HCT116 (cell line): ENCODE measurements at places on chromosomes 7 and 10. TPM values are rescaled to one million over a fixed set of nuclear protein-coding genes. Genes with fewer than 3 reads are reported as not detected.

GRCh38 chr7:104327534-104327933 lies 869 bp upstream of the LHFPL3 start:
- H3K27me3 ChIP-seq = peaks cover 35% of the 10 kb centered on the region; the same call in 1 of the 2 replicates
- H3K4me1 ChIP-seq = no peaks in the 10 kb centered on the region
- no peaks in the 10 kb centered on the region for H3K36me3 ChIP-seq

CFAP46 gene
- total RNA-seq = 1.4 TPM

DNA sequence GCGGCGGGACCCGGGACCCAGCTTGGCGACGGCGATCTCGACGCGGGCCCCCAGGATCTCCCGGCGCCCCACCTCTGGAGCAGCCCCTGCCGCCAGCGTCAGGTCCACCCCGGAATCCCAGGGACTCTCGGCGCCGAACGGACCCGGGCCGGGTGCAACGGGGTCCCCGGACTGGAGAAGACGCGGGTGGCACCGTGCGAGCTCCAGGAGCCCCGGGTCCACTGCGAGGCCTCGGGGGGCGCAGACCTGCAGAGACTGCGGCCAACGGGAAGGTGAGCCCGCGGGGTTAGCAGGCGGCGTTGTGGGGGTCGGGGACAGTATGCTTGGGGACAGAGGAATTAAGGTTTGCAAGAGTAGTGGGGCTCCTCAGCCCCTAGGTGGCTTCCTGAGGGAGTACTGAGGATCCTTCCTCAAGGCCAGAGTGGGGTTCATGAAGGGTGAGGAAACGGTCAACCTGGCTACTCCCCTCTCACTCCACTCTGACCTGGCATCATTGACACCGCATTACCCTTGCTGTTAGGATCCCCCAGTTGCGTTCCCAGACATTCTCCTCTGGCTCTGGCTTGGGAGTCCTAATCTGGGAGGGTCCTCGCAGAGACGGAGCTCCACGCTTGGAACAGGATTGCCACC lies 353 bp downstream of the EPHB6 start:
- no peaks in the 10 kb centered on the region for H3K36me3 ChIP-seq
- H3K4me1 ChIP-seq = peaks cover 21% of the 10 kb centered on the region
- H3K27ac ChIP-seq = no peak overlapping the region; the same call in 1 of the 2 replicates
- H3K4me3 ChIP-seq = peak overlapping the region; percentile 76
- H3K27me3 ChIP-seq = no peaks in the 10 kb centered on the region

SYPL1 gene
- total RNA-seq = 78.0 TPM

DNA sequence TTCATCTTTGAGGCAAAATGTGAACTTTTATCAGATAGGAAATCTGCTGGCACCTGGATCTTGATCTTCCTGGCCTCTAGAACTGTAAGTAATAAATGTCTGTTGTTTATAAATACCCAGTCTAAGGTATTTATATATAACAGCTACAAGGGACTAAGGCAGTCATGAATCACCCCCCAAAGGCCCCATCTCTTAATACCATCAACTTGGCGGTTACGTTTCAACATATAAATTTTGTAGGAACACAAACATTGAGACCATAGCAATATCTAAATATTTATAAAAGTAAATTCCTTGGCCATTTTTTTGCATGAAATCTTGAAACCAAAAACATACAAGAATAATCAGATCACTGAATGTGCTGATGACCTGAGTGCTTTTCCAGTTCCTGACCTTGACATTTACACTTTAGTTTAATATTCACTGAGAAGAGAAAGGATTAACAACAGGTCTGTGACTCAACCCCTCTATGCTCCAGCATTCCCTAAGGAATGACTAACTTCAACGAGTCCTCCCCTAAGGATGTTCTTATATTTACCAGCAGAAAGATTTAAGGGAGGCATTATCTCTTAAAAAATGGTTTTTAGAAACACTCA lies 1438.5 kb upstream of the CELF2 start:
- H3K27ac ChIP-seq = no peak overlapping the region
- H3K4me1 ChIP-seq = no peaks in the 10 kb centered on the region
- H3K4me3 ChIP-seq = no peak overlapping the region
- H3K27me3 ChIP-seq = no peaks in the 10 kb centered on the region
- no peak for DNase-seq

UNCX gene
- total RNA-seq = not detected

DNA sequence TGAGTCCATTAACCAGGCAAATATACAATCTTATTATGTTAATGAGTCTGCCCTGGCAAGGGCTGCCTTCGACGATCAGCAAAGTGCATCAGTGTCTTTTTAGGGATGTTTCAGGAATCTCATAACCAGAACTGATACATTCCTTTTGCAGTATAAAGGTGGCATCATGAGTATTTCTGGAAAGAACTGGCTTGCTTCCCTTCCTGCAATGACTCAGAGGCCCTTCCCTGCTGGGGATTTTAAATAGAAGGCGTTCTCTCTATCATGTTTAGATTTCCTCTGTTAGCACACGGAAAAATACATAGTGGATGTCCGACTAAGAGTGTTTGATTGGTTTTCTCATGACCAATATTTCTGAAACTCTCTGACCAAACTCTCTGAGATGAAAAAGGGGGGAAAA lies 1.8 kb downstream of the NPS start:
- H3K27ac ChIP-seq = no peak overlapping the region
- no peak for DNase-seq
- no peaks in the 10 kb centered on the region for H3K36me3 ChIP-seq
- H3K4me1 ChIP-seq = no peaks in the 10 kb centered on the region

DNA sequence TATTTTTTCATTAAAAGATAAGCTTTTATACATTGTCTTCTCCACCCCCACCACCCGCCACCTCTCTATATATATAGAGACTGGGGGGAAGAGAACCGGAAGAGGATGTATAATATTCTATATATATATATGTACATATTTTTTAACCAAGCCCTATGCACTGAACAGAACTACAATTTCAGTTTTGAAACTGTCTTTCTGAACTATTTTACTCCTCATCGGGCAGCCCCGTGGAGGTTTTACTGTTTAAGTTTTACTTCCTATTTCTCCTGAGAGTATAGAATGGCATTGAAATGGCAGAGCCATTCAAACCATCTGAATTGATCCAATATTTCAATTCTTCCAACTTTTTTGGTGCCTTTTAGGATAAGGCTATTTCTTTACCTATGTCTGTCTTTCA lies 1047.1 kb downstream of the NRG3 start:
- H3K4me3 ChIP-seq = no peak overlapping the region
- H3K36me3 ChIP-seq = no peaks in the 10 kb centered on the region

DNA sequence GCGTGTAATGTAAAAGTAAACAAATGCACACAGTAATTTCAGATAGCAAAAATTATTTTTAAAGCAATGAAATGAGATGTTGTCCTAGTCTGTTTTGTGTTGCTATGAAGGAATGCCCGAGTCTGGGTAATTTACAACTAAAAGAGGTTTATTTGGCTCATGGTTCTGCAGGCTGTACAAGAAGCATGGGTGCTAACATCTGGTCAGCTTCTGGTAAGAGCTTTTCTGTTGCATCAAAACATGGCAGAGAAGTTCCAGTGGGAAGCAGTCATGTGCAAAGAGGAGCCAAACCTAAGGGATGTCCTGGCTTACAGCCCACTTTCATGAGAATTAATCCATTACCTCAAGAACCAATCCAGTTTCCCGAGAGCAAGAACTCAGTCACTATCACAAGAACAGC lies 62.9 kb upstream of the MNX1 start:
- no peak overlapping the region for H3K4me3 ChIP-seq
- H3K36me3 ChIP-seq = no peaks in the 10 kb centered on the region
- no peak overlapping the region for H3K27ac ChIP-seq
- H3K27me3 ChIP-seq = no peaks in the 10 kb centered on the region
